ENCODE measurements at places on chromosomes 7 and 10.

GRCh38 chr7:30303312-30304039, 19.1 kb downstream of the ZNRF2 start:
- no peak for DNase-seq

DNA sequence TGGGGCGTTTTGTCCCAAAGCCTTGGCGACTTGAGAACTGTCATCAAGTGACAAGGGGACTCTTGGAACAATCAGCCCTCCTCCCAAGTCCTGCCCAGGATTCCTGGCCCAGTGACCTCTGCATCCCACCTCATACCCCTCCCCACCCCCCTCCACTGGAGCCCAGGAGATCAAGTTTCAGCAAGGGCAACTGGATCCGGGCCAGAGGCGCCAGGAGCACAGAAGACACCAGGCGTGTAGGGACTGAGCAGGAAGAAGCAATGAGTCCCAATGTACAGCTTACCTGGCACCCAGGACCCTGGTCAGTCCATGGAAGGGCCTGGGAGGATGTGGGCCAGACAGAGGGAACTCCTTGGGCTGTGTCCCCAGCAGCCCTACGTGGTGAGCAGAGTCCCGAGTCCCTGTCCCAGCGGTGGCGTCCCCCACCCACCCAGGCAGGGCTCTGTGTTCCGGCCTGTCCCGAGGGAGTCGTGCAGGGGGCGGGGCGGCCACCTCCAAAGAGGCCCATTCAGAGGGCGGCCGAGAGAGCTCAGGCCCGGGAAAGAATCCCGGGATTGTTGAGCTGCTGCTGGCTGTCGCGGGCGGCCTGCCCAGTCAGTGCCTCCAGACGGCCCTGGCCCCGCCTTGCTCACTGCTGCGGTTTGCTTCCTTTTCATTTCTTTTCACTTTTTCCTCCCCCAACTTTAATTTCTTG, 254.1 kb downstream of the TNS3 start:
- DNase-seq, result no peak

DNA sequence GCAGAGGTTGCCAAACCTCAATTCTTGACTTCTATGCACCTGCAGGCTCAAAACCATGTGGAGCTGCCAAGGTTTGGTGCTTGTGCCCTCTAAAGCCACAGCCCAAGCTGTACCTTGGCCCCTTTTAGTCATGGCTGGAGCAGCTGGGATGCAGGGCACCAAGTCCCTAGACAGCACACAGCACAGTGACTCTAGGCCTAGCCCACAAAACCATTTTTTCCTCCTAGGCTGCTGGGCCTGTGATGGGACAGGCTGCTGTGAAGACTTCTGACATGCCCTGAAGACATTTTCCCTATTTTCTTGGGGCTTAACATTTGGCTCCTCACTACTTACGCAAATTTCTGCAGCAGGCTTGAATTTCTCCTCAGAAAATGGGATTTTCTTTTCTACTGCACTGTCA, 27.8 kb upstream of the LRRN3 start:
- DNase-seq, result no peak

DNA sequence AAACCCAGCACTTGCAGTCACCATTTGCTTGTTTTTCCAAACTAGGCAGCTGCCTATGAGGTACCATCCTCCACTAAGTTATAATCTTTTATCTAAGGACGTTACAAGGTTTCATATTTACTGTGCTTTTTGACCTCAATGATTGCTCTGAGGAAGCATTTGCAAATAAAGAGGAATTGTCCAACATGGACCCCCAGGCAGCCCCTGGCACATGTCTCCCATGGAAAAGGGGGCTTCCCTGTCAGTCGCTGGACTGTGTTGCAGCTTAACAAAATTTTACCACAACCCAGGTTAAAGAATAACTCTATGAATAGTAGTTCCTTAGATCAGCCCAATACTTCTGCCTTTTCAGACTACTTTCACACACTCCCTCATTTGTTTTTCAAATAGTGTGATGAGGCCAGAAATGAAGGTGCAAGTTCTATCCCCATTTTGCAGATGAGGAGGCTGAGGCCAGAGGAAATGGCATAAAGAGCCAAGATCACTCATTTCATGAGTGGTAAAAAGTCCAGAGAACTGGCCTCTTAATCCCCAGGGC, 52.8 kb upstream of the ZPBP start:
- no peak for DNase-seq

- DNase-seq, result no peak
Observed at GRCh38 chr10:128625926-128626325, 499.7 kb upstream of the MKI67 start.

All from CD4-positive, alpha-beta T cell treated with Interleukin-6 at 100 ng/mL for 8 hours (primary cell).